ENCODE measurements at places on chromosomes 5 and 9. TPM values are rescaled to one million over a fixed set of nuclear protein-coding genes. Genes with fewer than 3 reads are reported as not detected.

- DNase-seq = no peak
Measured at GRCh38 chr5:102087906-102088305, 208.2 kb downstream of the SLCO4C1 start.

Gene ARID3C
- 0.07 TPM for polyA plus RNA-seq

Gene RFK
- polyA plus RNA-seq = 12.2 TPM

GRCh38 chr9:105290954-105291353 is 46.5 kb downstream of the SLC44A1 start:
- no peak for DNase-seq
